ENCODE measurements at places on chromosomes 11 and 22. TPM values are rescaled to one million over a fixed set of nuclear protein-coding genes. Genes with fewer than 3 reads are reported as not detected.

GRCh38 chr22:42930810-42931420 lies 73.8 kb upstream of the ARFGAP3 start:
- no peak for DNase-seq

- DNase-seq: no peak
These were observed 1.8 kb downstream of the ARRB1 start for GRCh38 chr11:75349521-75350116.

DNA sequence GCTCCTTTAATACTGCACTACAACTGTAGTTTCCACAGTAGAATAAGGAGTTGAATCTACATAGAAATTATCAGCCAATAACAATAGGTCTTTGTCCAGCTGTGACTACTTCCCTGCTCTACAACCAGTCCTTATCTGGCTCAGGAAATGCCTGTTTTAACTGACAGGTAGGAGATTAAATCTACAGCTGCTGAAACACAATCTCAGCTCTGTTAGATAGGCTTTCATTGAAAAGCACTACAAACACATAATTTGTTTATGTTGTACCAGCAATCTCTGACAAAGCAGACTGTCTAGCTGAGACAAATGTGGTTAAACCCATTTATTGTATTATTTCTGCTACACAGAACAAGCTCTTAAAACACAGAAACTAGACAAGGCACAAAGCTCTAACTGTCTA lies 230.0 kb downstream of the SOX6 start:
- no peak for DNase-seq

DNA sequence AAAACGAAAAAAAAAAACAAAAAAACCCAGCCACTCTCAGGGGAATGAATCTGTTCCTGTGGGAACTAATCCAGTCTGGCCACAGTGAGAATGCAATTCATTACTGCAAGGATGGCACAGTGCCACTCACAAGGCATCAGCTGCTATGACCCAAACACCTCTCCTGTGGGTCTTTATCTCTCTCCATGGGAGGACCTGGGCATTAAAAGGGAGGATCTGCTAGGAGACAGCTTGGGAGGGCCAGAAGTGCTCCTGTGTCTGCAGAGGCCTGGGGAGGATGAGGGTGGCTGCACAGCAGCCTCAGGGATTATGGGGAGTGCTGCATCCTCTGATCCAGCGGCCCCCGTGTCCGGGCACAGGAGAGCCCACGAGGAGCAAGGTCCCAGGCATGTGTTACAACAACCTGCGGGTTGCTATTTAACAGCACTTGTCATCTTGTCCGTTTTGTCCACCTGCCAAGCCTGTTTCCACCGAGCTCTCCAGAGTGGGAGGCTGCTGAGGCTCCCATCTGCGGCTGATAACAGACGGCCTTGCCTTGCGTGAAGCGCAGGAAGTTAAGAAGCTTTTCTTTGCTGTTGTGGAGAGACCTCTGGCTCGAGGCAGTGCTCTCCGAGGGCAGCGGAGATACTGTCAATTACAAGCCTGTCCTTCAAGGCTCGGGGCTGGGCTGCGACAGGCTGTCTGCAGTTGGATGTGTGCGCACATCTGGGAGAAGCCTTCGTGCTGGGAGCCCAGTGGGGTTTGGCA lies 97.7 kb downstream of the NXPE2 start:
- no peak for DNase-seq

DNA sequence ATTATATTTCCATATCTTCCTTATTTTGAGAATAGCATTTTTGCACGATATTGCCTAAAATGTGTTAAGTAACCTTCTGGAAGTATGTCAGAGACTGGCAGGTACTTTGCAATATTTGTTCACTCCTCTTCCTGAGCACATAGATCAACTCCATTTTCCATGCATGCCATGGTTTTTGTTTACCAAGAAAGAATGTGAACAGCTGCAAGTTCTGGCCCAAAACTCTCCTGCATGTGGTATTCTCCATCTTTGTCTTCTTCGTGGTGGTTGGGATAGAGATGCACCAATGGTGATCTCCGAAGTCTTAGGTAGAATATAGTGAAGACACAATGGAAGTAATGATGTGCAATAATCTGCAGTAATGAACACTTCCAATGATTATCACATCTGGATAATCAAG lies 2241.0 kb upstream of the RAG2 start:
- DNase-seq: no peak

The ATP5MG gene
- 96.9 TPM for total RNA-seq

DNA sequence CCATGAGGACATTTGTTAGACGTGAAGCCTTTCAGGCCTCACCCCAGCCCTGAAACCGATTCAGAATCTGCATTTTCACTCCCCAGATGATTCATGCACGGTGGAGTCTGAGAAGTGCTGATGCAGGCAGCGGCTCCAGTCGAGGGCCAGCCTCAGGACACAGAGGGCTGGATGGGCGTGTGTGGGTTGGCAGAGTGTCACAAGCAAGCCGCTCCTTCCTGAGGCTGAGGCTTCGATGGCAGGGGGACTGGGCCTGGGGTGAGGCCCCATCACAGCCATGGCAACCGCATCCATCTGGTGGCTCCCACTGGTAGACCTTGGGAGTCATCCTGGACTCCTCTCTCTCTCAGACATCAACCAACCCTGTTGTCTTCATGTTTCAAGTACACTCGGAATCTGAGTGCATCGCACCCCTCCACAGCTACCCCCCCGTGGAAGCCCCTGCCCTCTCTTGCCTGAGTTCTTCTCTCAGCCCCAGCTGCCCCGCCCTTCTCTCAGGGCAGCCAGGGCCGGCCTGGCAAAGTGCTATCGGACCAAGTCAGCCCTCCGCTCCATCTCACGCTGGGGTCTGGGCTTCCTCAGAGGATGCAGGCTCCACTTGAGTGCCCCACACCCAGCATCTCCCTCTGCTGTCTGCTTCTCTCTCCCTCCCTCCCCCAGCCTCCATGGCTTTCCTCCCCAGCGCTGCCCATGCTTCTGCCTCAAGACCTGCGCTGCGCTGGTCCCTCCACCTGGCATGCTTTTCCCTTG lies 10.6 kb downstream of the KCNC1 start:
- no peak for DNase-seq

DNA sequence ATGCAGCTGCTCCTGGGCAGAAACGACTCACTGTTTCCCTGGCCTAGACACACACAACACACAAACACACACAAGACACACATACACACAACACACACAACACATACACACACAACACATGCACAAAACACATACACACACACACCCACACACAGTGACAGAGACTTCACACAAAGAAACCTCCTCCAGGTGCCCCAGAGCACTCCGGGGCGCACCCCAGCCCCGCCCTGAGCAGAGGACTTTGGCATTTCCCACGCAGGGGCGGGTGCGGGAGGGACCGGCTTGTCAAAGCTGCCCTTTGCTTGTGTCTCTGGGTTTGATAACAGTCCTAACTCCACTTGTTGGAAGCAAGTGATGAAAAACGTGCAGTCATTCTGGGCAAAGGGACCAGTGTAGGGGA lies 6.5 kb downstream of the APOBEC3A start:
- no peak for DNase-seq

All from pulmonary artery endothelial cell (primary cell).